Activated CD4-positive, alpha-beta T cell treated with anti-CD3 and anti-CD28 coated beads, Interleukin-2, amount 50 U/mL, for 48 hours (primary cell): ENCODE measurements at places on chromosomes 5 and 9.

DNA sequence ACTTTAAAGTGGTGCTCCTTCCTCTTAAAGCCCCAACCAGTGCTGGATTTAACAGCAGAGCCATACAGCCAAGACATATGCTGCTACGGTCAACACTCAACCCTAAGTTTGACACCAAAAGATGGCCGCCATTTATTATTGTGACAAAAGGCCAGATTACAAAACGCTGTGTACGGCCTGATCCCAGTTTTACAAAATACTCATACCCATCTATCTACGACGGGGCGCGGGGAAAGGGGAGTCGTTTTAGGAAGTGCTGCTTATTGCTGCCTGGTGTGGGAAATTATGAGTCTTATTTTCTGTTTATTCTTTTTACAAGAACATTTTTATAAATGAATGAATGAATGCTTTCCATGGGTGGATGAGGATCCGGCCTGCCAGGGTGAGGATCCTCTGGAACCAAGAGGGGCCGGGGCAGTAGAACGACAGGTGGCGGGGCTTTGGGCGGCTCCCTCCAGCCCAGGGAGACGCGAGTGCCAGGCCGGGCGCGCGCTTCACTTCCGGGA is 457 bp upstream of the IDNK start:
- peak; percentile 71 for DNase-seq

GRCh38 chr5:1468629-1469527 is 23.6 kb upstream of the SLC6A3 start:
- DNase-seq = no peak

- DNase-seq = no peak
Observed at GRCh38 chr9:9257999-9258498, 1354.8 kb downstream of the PTPRD start.

DNA sequence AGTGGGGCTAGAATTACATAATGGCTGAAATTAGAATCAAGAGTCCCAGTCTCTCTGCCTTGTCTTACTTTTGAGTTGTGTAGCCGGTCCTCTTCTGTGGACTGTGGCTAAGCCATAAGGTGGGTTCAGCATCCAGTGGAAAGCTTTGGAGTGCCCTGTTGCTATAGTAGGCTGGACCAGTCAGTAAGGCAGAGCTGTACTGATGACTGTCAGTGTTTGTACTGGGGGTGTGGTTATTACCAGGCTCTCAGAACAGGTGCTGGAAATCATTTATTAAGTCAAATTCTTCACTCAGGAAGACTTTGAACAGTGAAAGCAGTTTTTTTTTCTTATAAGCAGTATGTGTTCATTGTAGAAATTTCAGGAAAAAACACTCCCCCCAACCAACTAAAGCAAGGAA is 129.4 kb downstream of the ZSWIM6 start:
- DNase-seq = no peak

GRCh38 chr5:138600446-138600845 is 25.2 kb upstream of the HSPA9 start:
- DNase-seq = no peak

- DNase-seq = no peak
Observed at GRCh38 chr5:3600106-3601060, 4.8 kb downstream of the IRX1 start.

- DNase-seq = no peak
Observed at GRCh38 chr5:169886677-169887076, 93.6 kb downstream of the INSYN2B start.

GRCh38 chr5:155466851-155467250 is 453.3 kb downstream of the KIF4B start:
- no peak for DNase-seq

DNA sequence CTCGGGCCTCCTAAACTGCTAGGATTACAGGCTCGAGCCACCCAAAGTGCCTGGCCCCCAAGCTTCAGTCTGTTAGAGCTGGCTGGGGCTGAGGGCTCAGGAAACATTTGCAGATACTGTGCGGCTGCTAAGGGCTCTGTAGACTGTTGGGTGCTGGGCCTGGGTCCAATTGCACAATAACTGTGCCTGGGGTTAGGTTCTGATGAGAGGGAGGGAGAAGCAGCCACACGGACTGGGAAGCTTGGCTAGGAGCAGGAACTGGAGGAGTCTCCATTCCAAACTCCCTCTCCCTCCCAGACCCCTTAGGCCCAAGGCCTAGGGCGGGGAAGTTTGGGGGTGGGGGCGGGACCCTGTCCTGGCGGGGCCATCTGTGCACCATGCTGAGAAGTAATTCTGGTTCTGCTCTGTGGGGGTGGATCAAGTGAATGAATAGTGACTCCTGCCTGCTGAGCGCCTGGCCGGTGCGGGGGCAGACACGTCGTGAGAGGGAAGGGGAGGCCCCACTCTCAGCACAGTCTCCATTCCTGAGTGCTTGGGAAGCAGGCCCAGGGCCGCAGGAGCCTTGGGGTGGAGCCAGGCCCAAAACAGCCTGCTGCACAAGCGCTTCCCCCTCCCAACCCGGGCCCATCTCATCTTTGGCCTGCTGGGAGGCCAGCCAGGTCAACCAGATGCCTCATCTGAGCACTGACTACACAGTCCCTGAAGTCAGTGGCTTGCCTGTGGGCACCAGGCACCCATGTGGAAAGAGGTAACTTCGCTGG is 1.5 kb downstream of the ASS1 start:
- DNase-seq = no peak

DNA sequence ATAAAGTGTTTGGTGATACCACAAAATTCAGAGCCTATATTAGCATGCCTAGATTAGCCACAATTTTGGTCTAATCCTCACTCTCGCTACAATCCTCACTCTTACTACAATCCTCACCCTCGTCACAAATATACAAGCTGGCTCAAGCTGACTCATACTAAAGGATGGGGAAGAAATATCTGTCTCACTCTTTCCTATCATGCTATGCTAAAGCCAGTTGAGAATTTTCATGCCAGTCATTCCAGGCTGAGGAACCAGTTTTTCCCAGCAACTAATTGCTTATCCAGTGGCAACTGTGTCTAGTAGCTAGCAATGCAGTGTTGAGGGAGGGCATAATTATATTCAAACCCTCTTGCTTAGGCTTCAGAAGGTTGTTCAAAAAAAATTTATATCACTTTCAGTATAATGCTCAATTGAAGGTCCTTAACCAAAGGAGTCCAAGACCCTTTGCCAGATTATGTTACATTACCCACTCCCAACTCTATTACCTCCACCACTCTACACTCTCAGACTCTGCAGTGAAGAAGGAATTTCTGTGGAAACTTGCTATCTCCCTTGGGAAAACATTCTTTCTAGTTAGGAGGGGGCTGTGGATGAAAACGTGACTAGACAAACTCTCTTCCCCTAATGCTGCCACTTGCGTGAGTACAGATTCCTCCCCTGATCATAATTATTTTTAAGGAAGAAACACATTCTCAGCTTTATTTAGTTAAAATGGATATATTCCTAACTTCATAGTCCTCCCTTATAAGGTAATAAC is 810.3 kb upstream of the ACO1 start:
- DNase-seq = no peak

GRCh38 chr9:134033516-134034214 is 8.4 kb downstream of the BRD3OS start:
- DNase-seq = no peak

DNA sequence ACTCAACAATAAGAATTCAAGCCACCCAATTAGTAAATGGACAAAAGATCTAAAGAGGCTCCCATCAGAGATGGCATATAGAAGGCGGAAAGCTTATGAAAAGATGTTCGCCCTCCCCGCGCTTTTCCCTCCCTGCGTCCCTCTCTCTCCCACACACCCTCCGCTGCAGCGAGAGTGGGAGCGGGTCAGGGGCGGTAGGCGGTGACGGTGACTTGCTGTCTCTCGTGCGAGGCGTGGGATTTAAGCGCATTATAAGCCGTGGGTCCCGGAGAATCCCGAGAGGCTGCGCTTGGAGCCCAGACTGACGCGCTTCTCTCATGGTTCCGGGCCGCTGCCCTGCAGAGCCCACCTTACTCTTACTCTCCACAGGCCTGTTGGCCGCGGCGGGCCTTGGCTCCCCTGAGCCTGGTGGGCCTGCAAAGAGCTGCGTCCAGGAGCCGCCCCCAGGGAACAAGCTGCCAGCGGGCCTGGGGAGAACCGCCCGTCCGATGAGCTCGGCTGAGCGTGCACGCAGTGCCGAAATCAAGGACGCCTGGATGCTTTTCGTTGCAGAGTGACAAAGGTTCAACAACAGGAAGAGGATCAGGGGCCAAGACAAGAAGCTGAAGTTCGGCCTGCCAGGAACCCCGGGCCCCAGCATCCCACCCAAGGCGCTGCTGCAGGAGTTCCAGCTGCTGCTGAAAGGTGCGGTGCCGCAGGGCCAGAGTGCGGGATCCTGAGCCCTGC is 42.6 kb upstream of the BICD2 start:
- no peak for DNase-seq

GRCh38 chr9:105064248-105065097 is 136.5 kb upstream of the ABCA1 start:
- DNase-seq = no peak

GRCh38 chr9:18314316-18314715 is 159.6 kb upstream of the ADAMTSL1 start:
- no peak for DNase-seq

GRCh38 chr9:96420468-96421219 is 2.5 kb upstream of the ZNF367 start:
- peak; percentile 36 for DNase-seq

GRCh38 chr9:87395804-87396479 is 101.7 kb upstream of the DAPK1 start:
- no peak for DNase-seq

- no peak for DNase-seq
Observed at GRCh38 chr5:135623186-135623715, 44.5 kb upstream of the CXCL14 start.

- no peak for DNase-seq
Observed at GRCh38 chr5:19534751-19535150, 453.2 kb downstream of the CDH18 start.

DNA sequence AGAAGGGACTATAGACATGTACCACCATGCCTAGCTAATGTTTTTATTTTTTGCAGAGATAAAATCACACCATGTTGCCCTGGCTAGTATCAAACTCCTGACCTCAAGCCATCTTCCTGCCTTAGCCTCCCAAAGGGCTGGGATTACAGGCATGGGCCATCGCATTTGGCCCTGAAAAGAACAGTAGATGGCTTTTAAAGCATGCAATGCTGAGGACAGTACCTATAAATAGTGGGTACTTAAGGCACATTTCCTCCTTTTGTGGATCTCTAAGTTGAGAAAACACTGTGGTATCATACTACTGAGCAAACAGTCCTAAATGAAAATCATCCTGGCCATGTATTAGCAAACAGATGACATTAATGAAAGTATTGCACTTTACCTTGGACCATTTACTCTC is 119.4 kb downstream of the TTC39B start:
- DNase-seq = no peak

GRCh38 chr5:170339780-170340167 is 42.2 kb upstream of the LCP2 start:
- no peak for DNase-seq

GRCh38 chr9:135883410-135884089 is 23.8 kb downstream of the CAMSAP1 start:
- DNase-seq = no peak

- no peak for DNase-seq
Observed at GRCh38 chr9:100662122-100662521, 84.2 kb downstream of the CAVIN4 start.

DNA sequence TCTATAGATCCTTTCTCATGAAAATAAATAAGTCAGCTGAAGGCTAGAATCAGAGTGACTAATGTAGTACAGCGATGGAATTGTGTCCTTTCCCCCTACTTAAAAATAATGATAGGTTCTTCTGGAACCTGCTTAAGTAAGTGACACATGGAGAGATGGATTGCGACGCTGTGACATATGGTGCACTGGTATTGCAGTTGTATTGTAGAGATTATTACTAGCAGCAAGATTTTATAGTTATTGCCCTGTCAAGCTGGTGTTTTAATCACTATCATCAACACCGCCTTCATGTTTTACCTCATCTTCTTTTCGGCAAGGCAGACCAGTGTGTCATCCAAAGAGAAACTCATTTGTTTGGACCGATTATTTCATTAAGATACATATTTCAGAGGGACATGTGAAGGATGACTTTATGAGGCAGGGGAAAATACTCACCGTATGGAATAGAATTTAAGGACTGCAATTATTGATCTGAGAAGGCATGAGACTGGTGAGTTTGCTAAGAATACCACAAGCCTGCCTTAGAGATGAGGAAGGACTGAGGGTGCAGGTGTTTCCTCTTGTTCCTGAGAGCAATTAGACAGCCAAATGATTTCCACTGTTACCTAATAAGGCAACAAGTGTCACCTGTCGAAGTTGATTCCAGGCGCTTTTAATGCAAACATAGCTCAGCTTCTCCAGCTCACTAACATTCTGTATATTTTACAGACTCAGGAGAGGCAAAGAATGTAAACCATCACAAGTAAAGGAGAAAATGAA is 1855.5 kb downstream of the MAT2B start:
- no peak for DNase-seq

DNA sequence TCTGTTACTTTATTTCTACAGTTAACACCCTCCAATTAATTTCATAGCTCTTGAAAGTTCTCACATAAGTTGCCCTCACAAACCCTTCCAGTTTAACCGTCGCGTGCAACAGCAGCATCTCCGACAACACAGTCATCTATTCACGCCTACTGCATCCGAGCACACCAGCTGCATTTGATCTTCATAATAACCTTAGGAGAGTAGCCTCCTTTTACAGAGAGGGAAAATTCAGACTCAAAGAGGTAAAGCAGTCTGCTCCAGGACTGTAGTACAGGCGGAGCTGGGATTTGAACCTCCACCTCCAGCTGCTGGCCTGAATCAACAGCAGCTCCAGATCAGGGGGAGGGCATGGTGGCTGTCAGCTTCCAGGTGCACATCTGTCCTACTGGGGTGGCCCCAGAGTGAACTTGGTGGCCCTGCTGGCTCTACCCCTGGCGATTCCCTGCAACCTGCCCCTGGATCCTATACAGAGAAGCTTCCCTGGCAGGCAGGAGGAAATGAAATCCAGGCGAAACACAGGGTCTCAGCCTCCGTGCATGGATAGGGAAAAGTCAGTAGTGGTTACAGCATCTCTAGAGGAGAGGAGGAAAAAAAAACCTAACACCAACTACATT is 71.6 kb upstream of the UNC5A start:
- no peak for DNase-seq

- no peak for DNase-seq
Observed at GRCh38 chr5:58043032-58043945, 416.6 kb downstream of the PLK2 start.

GRCh38 chr5:131252824-131253171 is 11.1 kb upstream of the CDC42SE2 start:
- DNase-seq = peak; percentile 79

GRCh38 chr5:18142831-18143230 is 508.6 kb downstream of the TAF11L14 start:
- DNase-seq = no peak

GRCh38 chr5:135242021-135242865 is 156.8 kb downstream of the MACROH2A1 start:
- DNase-seq = no peak

DNA sequence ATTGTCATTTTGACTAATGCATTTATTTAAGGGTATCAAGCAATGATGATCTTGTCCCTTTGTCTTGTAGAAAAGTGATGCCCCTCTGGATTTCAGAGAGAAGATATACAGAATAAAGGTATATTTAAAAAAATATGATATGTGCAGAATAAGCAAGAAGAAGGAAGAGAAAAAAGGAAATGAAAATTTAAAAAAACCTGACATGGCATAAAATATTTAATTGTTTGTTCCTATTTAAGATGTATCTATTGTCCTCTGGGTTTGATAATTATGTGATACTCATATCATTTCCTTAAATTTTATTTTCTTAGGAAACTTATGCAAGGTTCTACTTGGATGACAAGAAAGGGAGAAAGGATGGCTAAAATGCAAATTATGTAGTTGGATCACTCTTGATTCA is 983.7 kb upstream of the CDH6 start:
- DNase-seq = no peak

GRCh38 chr5:34897646-34898045 is 17.7 kb downstream of the RAD1 start:
- DNase-seq = no peak
